ENCODE measurements at places on chromosomes 6 and 20.

GRCh38 chr6:145809211-145809610, 5.4 kb downstream of the FBXO30 start:
- DNase-seq, result no peak

GRCh38 chr6:128371136-128371535, 149.3 kb downstream of the PTPRK start:
- DNase-seq, result no peak

DNA sequence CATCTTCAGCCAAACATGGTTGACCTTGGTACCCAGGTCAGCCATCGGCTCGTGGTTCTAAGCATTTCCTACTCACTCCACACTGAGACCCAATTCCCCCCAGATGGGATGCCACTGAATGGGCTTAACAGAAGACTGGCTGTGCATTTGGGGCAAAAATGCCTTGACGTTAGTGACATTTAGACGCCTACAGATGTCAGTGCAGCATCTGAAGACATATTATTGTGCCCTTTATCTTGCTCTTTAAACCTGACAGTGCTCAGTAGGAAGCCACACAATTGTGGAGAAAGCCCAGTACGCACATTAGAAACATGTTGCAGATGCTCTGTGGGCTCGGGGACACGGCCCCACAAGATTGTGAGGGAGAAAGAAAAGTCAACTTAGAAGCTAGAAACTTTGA, 414.7 kb downstream of the PTPRT start:
- no peak for DNase-seq

GRCh38 chr20:78338-78737, 9.1 kb upstream of the DEFB125 start:
- DNase-seq, result no peak

GRCh38 chr6:73586416-73586974, 65.7 kb upstream of the EEF1A1 start:
- no peak for DNase-seq

- no peak for DNase-seq
Observed at GRCh38 chr6:159494586-159494972, 198.5 kb downstream of the SOD2 start.

GRCh38 chr6:156828280-156828703, 51.1 kb downstream of the ARID1B start:
- no peak for DNase-seq

All from stimulated activated CD4-positive, alpha-beta T cell treated with anti-CD3 and anti-CD28 coated beads, Interleukin-1b, Interleukin-23, amount 100 ng/mL, for 1 hour (primary cell).